ENCODE measurements at places on chromosomes 2 and 18.

GRCh38 chr2:88590998-88591613, 36.2 kb downstream of the EIF2AK3 start:
- DNase-seq: peak; percentile 72

GRCh38 chr18:48953104-48953706, 2.4 kb upstream of the SMAD7 start:
- no peak for DNase-seq

DNA sequence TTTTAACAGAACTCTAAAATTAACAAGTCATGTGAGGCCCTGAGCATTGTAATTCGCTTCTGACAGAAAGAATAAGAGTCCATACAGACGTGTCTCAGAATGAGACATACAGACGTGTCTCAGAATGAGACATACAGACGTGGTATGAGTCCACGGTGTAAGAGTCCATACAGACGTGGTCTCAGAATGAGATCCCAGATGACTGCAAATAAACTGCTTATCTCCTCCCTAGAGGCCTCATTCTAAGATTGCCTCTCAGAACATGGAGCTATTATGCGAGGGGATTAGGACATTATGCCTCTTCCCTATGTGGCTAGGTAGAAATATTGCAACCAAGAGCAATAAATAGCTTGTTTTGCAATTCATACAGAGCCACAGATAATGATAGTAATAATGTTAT, 63.9 kb downstream of the NEB start:
- no peak for DNase-seq

GRCh38 chr18:49866680-49867079, 53.3 kb upstream of the ACAA2 start:
- no peak for DNase-seq

- no peak for DNase-seq
Observed at GRCh38 chr2:221554769-221555493, 17.2 kb downstream of the EPHA4 start.

GRCh38 chr2:120513776-120514357, 167.9 kb downstream of the INHBB start:
- no peak for DNase-seq

GRCh38 chr2:57552885-57553284, 493.7 kb upstream of the VRK2 start:
- DNase-seq: no peak

DNA sequence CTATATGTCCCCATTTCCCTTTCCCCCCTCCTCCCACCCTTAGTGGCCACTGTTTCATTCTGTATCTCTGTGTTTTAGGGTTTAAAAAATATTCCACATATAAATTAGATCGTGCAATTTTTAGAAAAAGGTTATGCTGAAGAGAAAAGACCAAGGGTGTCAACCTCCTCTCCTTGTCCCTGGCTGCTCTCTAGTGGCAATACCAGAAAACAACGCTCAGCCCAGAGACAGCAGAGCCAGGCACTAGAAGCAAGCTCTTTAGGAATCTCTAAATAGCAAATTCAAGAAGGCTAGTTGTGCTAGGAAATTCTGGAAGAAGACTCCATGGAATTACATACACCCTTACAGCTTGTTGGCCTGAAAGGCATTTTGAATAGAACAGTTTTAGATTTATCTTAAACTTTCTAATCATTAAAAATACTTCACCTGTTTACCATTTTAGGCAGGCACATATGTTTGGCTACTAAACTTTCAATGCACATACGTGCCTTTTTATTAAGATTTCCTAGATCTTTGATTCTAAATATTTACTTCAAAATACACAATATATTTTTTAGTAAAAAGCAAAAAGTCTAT, 35.1 kb upstream of the RASGRP3 start:
- peak; percentile 51 for DNase-seq

DNA sequence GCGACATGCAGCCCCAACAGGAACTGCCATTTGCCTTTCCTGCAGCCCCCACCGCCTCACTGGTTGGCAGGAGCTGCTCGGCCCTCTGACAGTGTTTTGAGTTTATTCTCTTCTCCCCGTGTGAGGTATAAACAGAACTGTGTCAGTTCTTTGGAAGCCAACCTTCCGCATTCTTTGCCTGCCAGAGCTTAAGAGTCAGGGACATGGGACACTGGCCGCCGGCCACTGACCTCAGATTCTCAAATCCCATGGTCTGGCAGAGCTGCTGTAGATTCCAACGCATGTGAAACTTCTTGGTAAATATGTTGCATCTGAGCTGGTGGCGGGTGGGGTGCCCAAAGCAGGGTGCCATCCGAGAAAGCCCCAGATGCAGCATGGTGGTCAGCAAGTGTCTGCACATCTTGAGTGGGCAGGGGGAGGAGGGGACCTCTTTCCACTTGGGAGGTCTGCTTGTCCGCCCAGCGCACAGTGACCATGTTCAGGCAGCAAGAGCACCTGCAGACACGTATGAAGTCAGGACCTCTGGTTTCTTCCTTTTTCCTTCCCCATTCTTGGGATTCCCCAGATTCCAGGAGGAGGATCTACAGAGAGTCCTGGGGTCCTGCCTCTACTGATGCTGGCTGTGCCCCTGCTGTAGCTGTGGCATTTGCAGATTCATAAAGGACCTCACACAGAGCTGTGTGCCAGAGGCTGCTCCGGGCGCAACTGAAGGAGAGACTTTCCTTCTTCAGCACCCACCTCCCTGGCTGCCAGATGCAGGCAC, 23.8 kb downstream of the ASB18 start:
- no peak for DNase-seq

GRCh38 chr2:127326289-127326945, 32.5 kb upstream of the ERCC3 start:
- DNase-seq: peak; percentile 10
